ENCODE measurements at places on chromosomes 7 and 10.
A peak's percentile ranks its signal among the peaks of the same experiment; 100 is the strongest.

DNA sequence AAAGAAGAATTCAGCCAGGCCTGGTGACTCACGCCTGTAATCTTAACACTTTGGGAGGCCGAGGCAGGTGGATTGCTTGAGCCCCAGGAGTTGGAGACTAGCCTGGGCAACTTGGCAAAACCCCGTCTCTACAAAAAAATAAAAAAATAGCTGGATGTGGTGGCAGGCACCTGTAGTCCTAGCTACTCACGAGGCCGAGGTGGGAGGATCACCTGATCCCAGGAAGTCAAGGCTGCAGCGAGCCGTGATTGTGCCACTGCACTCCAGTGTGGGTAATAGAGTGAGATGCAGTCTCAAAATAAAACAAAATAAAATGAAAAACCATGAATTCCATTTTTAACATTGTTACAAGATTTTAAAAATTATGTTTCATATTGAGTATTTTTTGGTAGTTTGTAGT lies 988.9 kb upstream of the ZNF722 start:
- no peak for DNase-seq

DNA sequence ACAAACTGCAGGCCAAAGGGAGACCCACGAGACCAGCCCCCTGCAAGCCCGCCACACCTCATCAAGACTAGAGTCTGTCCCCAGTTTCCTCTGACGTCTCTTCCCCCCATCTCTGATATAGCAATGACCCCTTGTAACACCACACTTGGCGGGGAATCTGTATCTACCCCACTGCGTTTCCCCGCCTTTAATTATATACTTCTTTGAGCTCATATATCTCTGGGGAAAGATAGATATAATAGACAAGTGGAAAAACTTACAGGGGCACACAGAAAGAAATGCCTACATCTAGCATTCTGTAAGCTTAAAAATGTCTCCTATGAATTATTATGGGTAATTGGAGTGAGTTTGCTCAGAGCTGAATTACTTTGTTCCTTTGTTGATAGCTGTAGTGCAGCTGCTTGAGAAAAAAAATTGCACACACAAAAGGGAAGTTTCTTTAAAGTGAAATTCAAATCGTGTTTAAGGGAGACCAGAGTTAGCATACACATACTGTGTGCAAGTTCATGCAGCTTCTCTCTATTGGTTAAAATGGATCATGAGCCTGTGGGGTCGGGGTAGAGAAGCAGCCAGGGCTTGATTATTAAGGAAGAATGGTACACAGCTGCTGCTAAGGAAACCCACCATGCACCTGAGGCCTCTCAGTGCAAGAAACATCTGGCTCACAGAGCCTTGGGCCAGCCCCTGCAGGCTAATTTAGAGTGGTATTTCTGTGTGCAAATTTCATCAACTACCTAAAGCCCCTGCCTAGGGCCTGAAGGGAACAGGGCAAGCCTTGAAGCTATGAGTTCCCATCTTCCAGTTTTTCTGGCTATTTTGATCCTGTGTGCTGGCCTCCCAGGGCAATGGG lies 32.5 kb downstream of the CDCA7L start:
- no peak for DNase-seq

GRCh38 chr10:32371101-32371500 lies 24.1 kb upstream of the EPC1 start:
- no peak for DNase-seq

DNA sequence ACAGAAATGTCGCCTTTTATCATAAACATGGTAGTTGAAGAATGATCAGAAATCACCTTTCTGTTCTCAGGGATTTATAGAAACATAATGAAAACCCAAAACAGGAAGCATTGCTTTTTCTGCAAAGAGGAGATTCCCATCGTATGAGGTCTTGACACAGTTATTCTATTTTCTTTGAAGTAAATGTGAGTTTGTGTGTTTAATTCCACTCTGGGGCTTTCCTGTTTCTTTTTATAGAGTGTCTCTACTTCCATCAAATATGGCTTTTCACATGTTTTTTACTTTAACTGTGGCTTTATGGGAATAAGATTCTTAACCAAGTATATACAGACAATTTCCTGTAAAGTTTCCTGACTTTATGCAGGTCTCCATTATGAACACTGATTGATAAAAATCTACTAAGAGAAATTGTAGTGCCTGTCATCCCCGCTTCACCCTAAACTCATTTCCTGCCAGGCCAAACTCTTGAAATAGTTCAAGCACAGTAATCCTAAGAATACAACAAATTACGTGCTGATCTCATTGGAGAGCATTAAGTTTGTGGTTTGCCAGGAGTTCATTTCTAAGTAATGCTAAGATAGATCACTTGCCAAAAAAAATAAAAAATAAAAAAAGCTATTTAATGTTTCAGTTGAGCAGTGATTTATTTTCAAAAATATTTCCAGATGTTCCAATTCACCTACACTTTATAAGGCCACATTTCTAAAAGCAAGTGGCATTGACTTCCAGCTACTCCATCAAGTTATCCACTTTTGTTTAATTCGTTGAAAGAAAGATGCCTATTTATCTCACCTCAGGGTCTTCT lies 52.2 kb upstream of the SEC61G start:
- DNase-seq: no peak

DNA sequence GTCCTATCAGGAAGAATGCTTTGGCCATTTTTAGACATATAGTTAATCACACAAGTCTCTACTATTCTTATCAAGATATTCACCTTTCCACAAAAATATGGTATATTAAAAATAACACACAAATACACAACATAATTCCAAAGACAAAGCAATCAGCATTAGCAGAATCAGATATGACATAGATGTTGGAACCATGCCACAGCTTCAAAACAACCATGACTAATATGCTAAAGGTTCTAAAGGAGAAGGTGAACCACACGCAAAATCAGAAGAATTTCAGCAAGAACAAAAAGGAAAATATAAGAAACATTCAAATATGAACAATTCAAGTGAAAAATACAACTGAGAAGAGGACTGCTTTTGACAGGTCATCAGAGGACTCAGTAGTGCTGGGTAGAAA lies 670.2 kb upstream of the SORCS1 start:
- no peak for DNase-seq

- no peak for DNase-seq
These were observed 78.8 kb downstream of the PROSER2 start for GRCh38 chr10:11901833-11902475.

GRCh38 chr7:30200591-30200990 lies 65.8 kb downstream of the MTURN start:
- DNase-seq: no peak

DNA sequence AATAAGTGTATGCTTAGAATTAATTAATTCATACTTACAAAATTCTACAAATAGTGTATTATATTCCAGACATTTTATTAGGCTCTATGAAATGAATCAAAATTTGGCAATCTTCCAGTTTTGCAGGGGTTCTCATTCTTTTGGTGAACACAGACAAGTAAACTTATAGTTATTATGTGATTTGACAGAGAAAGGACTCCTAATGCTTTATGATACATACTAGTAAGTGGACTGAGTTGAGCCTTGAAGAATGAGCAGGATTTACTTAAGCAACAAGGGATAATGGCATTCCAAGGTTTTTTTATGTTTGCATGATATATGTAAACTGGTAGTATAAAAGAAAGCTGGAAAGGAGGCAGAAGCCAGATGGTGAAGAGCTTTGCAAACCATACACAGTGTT lies 145.7 kb upstream of the FERD3L start:
- no peak for DNase-seq

GRCh38 chr10:37478381-37478780 lies 353.0 kb downstream of the ANKRD30A start:
- DNase-seq: no peak

- no peak for DNase-seq
These were observed 354.2 kb downstream of the DNAJB6 start for GRCh38 chr7:157690833-157691585.

DNA sequence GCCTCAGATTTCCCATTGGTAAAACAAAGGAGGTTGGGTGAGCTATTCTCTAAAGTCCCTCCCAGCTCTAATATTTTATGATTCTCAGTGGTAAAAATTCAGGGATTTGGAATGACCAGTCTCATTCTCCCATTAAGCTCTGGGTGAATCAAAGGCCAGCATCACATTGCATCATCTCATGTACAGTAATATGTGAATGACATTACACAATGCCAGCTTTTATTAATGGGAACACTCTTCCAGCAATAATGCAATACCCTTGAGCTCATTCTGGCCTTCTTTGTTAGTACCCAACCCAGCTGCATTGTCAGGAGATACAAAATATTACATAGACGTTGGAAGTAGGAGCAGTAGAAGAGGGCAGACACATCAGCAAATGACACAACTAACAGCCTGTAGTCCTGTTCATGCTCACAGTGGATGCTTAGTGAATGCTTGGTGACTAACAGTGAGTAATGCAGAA lies 100.0 kb upstream of the EGR2 start:
- DNase-seq: no peak

DNA sequence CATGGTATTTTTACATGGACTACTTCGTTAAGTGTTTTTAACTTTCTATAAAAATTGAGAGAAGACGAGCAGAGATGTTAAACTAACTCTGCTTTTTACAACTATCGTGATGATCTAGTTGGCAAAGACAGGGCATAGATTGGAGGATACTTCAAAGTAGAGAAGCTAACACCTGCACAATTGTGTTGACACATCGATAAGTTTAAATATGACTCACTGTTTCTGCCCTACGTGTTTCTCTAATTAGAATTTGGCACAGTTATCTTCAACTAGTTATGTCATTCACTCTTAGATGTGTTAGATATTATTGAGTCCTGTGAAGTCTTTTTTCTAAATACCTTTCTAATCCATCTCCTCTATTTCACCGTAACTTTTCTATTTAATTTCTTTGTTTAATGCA lies 68.5 kb upstream of the FERD3L start:
- DNase-seq: no peak

DNA sequence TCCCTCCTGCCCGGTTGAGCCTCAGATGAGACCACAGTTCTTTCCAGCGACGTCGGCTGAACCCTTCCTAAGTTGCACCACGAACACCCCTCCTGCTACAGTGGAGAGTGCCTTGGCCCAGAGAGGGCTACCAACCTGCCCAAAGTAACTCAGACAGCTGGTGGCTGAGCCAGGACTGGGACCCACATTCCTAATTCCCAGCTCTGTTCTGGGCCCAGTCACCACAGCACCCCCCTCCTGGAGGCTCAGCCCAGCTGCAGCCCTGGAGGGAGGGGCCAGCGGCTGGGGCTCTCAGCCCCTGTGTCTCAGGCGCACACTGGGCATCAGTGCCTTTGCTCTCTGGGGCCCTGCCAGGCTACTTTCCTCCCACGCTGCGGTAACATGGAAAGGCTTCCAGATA lies 10.6 kb downstream of the ATP6V1F start:
- no peak for DNase-seq

- DNase-seq: no peak
These were observed 255.3 kb downstream of the STK31 start for GRCh38 chr7:23965296-23965695.

- no peak for DNase-seq
These were observed 606.4 kb downstream of the SORCS1 start for GRCh38 chr10:106557951-106558733.

- DNase-seq: no peak
These were observed 105.5 kb downstream of the TRIM24 start for GRCh38 chr7:138565451-138566114.

- peak; percentile 91 for DNase-seq
These were observed 26.4 kb downstream of the AKR1B1 start for GRCh38 chr7:134432296-134433152.

GRCh38 chr10:88019753-88020152 lies 156.3 kb downstream of the PTEN start:
- no peak for DNase-seq

DNA sequence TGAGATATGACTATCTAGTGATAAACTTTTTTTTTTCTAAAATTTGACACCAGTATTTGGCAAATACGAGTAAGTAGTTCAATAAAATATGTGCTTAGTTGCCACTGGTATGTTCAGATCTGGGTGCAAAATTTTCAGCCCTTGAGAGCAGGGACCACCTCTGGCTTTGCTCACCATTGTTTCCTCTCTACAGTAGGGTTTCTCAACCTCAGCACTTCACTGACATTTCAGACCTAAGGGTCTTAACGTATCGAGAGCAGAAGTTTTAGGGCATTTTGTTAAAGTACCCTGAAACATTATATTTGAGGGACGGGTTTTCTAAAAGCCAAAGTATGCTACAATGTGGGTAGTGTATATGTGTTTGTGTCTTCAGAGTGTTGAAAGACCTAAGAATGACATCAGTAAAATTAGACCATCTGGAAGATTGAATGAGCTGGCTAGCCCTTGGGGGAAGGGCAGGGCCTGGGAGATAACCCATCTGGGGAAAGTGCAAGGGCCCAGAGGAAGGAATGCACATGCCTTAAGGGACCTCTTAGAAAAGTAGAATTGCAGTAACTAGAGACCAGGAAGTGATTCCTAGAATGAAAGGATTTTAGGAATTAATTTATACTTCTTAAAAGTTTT lies 11.8 kb downstream of the BZW2 start:
- peak; percentile 83 for DNase-seq

GRCh38 chr10:2834214-2834613 lies 233.1 kb upstream of the PFKP start:
- no peak for DNase-seq

GRCh38 chr10:11797847-11798633 lies 25.1 kb upstream of the PROSER2 start:
- no peak for DNase-seq

- DNase-seq: no peak
These were observed 321.5 kb upstream of the NRP1 start for GRCh38 chr10:33655921-33656320.

- DNase-seq: no peak
These were observed 177.3 kb upstream of the LYZL2 start for GRCh38 chr10:30806850-30807249.

- no peak for DNase-seq
These were observed 627.4 kb downstream of the CALN1 start for GRCh38 chr7:71784781-71785180.

GRCh38 chr7:137985897-137986251 lies 16.0 kb downstream of the CREB3L2 start:
- no peak for DNase-seq

DNA sequence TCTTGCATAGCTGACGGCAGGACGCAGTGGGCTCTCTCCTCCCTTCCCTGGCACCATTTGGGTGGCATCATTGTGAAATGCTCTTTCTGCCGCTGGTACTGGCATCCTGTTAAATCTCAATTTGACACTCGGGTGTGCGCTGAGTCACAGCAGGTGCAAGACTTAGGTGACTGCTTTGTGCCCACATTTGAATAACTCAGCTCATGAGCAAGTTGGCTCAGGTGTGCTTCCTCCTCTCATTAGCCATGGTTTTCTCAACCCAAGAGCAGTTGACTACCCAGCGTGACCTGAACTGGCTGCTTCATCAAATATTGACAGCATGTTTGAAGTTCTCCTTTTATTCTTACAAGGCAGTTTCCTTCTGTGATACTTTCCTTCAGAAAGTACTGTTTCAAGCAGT lies 24.6 kb upstream of the NFE2L3 start:
- no peak for DNase-seq

GRCh38 chr10:77251297-77252013 lies 386.2 kb downstream of the KCNMA1 start:
- peak; percentile 29 for DNase-seq

GRCh38 chr7:41921453-41921981 lies 218.6 kb upstream of the INHBA start:
- no peak for DNase-seq
